ENCODE measurements at places on chromosomes 3 and 15.

- DNase-seq, result no peak
These were observed at the start of gene CYP19A1 for GRCh38 chr15:51338496-51338895. CYP19A1 (minus strand) TSS chr15:51338596; CDS start chr15:51242912, 95,684 bp downstream.

DNA sequence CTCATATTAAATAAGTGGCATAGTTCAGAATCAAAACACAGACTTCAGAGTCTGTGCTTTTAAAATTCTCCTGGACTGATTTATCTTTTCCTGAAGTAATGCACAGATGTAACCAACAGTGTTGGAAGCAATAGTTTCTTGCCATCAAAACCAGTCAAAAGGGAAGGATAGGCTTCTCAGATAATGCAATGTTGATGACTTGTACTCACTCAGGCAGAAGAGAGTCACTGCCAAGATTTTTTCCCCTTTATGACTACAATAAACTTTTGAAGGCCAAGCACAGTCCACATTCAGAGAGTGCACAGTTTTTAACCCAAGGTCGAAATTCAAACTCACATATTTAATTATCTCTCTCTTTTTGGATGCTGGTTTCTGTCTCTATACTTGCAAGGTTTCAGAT, 305.0 kb upstream of the SGO1 start:
- no peak for DNase-seq

DNA sequence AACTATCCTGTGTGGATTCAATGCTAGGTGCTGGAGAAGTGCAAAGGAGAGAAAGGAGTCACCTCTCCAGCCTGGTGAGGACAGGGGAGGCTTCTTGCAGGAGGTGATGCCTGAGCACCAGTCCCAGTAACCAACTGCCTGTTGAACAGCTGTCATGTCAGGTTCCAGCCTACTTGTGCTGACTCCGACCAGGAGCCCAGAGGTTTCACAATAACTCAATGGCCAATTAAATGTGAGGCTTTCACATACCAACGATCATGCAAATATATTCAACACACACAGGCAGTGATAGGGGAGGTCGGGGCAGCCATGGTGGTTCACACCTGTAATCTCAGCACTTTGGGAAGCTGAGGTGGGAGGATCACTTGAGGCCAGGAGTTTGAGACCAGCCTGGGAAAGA, 7.7 kb downstream of the SORD start:
- DNase-seq, result no peak

DNA sequence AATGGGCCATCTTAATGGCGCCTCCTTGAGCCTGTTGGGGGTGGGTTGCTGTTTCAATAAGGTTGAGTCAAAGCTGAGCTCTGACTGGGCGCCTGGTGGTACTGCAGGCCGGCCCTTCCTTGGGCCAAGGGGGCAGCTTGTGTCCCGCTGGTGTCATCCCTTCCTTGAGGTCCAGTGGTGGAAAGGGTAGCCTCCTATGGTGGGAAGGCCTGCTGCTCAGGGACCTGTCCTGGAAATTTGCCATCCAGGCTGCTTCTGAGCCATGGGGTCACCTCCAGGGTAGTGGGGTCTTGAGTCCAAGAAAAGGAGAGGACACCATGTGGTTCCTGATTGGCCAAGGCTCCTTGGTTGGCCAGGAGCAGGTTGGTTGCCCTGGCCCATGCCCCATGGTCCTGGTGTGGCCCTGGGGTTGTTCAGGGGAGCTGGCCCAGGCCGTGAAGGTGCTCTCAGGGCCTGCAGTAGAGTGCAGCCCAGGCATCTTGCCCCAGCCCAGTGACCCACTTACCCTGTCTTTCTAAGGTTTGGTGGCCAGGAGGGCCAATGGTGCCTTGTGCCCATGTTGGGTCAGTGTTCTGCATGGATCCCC, 188.7 kb downstream of the UBE3A start:
- DNase-seq, result no peak

- DNase-seq, result no peak
These were observed 211.6 kb downstream of the RAP2B start for GRCh38 chr3:153373606-153374005.
